AG04449 (cell line): ENCODE measurements at places on chromosomes 12 and 14.

DNA sequence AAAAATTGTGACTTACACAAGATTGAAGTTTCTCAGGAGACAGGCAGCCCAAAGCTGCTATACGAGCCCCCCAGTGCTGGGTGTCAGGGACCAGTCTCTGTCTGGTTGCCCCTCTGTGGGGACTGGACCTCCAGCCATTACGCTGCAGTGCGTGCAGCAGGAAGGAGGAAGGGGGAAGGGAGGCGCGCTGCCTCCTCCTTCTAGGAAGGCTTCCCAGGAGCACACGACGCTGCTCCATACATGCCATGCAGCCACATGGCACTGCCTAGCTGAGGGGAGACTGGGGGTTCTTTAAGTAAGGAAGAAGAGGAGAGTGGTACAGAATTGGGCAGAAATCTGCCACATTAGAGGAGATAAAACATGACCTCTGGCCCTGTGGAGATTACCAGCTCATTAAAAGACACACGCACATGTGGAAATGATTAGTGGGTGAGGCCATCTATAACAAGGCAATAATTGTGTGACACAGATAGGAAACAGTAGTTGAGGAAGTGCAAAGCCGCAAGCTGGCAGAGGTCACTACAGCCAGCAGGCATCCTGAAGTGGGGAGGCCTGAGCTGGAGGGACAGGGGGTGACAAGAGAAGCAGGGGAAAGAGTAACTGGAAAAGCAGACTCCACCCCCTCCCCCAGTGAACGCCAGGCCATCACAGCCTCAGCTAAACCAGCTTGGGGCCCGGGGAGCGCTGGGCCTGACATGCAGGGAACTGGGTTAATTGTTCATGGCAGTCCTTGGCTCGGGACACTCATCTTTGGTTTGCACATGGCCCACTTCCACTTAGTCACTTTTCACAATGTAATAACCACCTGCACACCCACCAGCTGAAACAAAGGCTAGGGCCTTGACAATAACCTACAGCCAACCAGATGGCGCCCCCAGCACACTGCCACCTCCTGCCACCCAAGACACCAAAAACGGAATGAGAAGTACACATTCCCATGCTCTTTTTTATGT, 39.6 kb downstream of the CCDC88C start:
- DNase-seq: no peak

GRCh38 chr12:7512553-7512952, 9.0 kb upstream of the CD163 start:
- DNase-seq: peak; percentile 84

DNA sequence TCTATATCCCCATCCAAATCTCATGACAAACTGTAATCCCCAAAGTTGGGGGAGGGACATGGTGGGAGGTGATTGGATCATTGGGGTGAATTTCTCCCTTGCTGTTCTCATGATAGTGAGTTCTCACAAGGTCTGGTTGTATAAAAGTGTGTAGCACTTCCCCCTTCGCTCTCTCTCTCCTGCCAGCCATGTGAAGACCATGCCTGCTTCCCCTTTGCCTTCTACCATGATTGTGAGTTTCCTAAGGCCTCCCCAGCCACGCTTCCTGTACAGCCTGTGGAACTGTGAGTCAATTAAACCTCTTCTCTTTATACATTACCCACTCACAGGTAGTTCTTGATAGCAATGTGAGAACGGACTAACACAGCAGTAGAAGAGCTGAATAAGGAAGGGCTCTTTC, 62.6 kb upstream of the VASH1 start:
- no peak for DNase-seq

DNA sequence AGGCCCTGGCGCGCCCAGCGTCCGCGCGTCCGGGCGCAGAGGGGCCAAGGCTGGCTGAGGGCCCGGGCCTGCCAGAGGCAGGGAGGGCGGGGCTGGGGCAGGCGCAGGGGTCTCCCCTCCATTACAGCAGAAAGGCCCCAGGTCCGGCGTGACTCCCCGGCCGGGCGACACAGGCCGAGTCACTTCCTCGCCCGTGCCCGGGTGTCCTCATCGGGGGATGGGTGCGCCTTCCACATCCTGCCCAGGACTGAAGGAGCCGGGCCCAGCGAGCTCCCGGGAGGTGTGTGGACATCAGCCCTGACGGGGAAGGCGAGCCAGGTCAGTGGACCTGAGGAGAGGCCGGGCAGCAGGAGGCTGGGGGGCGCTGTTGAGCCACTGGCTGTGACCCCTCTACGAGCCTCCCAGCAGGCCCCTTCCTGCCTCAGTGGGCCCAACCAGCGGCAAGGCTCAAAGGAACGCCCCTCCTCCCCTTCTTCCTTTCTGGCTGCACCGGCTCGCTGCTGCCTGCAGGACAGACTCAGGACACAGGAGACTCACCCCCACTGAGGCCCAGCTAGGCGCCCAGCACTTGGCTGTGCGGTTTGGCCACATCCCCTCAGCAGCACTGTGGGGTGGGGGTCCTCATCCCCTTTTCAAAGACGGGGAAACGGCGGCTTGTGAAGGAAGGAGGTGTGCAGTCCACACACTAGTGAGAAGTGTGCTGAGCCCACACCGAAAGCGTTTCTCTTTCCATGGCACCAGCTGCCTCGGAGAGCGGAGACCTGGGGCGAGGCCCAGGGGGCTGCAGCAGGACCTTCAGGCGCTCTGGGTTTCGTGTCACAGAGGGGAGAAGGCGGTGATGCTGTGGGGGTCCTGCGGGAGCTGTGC, 606 bp downstream of the TNFAIP2 start:
- DNase-seq: no peak

DNA sequence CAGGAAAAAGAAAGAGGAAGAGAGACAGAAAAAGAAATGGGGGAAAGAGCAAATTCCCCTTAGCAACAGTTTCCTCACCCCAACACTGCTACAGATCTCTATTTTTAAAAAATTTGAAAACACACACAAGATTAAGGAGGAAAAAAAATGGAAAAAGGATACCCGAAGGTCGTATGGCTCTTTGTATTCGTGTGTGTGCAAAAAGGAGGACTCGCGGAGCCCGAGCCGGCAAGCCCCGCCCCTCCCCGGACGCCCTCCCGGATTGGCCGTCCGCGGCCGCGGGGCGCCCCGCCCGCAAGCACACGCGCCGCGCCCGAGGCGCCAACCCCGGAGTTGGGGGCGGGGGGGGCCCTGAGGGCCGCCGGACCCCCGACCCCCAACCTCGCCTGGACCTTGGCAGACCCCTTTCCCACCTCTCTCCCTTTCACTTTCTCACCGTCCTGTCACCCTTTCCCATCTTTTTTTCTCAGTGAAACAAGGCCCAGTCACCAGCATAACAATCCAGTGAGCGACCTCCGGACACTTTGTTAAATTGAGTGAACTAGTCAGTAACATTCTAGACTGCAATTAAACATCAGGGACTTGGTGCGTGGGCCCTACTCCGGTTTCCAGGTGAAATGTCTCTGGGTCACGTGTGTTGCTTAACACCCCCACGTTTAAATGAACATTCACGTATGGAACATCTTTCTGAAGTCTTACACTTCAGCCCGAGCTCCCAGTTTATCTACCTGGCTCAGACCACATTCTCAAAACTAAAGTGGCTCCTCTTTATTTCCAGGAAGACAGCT, at the start of gene C14orf93:
Gene C14orf93 (minus strand): TSS at position 205 of the 788 bp plus-strand sequence. CDS start 11,120 bp downstream, outside the sequence.
- no peak for DNase-seq

DNA sequence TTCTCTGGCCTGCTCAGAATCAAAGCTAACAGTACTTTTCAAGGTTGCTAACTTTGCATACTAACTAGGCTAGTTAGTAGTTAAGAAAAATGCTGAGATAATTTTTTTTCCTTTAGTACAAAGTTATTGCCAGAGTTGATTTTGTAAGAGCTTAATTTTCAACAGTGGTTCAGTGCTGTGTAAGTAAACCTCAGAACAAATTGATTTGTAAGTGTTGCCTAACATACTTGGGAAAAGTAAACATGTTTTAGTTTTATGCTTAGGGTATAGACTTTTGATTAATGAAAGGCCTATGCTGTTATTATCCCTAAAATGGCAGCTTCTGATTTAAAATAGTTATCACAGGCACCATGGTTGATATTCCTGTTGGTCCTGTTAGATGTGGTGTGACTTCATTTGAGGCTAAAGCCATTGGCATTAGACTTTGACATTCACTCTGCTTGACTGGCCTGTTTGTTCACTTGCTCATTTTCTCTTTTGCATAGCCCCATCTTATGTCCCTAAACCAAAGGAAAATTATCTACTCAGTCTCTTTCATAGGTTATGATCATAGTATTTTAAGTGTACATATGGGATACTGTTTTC, 5.2 kb downstream of the CMAS start:
- no peak for DNase-seq

- no peak for DNase-seq
These were observed 54.6 kb downstream of the TSPAN11 start for GRCh38 chr12:30980955-30981662.

- no peak for DNase-seq
These were observed 27.4 kb downstream of the SINHCAF start for GRCh38 chr12:31298515-31298910.

DNA sequence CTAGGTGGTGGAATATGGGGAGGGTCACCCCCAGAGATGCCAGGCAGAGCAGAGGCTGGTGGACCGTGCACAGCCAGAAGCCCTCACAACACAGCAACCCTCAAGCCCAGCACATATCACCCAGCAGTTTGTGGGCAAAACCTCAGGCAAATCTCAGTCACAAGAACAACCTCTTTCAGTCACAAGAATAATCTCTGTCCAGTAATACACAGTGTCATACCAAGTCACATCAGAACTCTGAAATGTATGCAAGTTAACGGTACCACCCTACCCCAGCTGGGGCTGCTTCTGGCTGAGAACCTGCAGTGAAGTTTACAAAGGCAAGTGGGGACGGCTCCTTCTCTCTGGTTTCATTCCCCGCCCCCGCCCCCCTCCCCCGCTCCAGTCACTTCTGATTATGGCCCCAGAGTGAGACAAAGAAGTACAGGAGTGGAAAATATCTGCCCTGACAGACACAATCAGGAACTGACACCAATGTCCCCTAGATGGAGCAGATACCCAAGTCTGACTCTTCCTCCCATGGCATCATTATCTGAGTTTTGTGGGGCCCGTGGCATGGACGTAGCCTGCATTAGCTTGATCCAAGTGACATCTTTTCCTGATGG, 480.9 kb upstream of the TMEM132C start:
- DNase-seq: no peak

- no peak for DNase-seq
These were observed 204.6 kb upstream of the FLRT2 start for GRCh38 chr14:85325134-85326017.

DNA sequence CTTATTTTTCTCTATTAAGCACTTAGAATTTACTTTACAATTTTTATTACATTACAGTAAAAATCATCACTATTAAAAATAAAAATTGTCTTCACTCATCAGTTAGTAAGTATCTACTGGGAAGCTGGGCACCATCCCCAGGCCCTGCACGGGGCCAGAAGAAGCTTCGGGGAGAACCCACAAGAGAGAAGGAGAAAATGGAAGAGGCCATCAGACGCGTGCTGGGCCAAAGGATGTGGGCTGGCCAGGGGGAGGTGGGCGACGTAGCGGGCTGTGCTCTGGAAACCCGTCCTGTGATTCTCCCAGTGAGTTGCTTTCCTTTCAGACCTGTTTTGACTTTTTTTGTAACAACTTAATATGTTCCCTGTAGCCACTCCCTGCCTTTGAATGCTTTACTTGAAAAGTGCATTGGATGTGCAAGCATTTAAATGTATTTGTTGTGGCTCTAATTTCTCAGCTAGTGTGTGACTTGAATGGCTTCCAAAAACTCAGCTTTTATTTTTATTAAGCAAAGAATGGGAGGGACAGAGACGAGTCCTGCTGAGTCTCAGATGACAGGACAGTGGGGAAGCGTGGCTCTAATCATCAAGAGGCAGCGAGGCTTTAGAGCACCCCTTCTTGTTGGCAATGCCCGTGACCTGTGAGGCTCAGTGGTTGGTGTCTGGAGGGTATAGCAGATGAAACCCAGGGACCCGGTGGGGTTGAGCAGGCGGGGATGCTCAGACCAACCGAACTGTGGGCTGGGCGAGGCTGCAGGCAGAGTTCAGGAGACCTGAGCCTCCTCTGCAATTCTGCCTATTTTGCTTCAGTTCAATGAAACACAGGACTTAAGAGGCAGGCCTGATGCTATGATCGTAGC, 38.8 kb downstream of the SYNE3 start:
- DNase-seq: no peak

- DNase-seq: no peak
These were observed 175.9 kb upstream of the KITLG start for GRCh38 chr12:88756153-88756552.

DNA sequence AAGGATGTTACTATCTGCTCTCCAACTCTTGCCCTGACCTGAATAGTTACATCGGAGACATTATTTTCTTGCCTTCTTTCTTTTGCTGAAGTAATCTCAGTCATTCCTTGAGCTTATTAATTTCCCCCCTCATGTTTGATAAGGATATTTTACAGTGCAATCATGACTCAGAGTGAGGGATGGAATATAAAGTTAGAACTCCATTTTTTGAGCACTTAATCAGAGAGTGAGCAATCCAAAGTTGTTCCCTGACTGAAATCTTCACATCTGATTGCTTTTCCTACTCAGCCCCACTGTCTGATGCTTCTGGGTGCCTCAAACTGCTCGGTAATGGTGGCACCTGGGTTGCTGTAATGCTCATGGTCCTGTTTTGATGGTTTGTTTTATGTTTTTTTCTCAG, 142.7 kb upstream of the SEL1L start:
- DNase-seq: no peak

DNA sequence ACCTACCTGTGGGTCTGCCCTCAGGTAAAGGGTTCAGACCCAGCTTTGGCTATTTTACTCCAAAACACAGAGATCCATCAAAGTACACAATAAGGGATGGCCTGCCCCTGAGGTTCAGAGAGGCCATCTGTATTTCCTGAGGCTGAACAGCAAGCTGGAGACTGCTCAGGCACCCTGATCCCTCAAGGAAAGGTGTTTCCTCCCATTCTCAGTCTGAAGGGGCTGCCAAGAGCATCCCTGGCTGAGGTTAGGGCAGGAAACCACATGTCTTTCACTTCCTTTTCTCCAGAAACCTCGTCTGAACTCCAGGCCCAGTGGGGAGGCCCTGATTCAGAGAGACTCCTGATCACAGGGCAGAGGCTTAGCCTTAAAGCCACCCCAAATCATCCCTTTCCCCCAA, 1.5 kb downstream of the RILPL1 start:
- no peak for DNase-seq

DNA sequence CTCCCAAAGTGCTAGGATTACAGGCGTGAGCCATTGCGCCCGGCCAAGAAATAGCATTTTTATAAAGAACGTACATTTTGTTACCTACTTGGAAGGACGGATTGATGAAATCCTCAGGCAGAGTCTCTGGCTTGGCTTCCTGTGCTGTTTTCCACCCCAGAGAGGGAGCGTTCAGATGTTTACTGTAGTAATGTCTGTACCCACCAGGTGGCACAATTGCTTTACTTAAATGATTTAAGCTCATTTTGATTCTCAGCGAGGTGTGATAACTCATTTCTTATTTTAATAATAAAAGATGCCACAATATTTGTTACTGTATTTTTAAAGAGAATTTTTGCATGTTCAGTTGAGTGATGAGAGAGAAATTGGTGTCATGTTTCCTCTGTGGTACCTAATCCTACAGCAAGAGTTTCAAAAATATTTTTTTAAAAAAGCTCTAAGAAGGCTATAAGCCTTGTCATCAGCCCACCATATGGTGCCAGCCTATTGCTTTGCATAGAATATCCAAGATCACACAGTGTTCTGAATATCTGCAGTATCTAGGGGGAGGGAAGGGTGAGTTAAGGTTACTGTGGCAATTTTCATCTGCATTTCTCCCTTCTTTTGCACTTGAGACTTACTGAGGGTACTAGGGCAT, 82.6 kb upstream of the TRAF3 start:
- no peak for DNase-seq
